ENCODE measurements at places on chromosomes 16 and 17. TPM values are rescaled to one million over a fixed set of nuclear protein-coding genes. Genes with fewer than 3 reads are reported as not detected.

ABCA6 gene
- not detected for total RNA-seq

ATP1B2 gene
- 0.25 TPM for total RNA-seq

PTX4 gene
- not detected for total RNA-seq

TMEM114 gene
- not detected for total RNA-seq

ZNF19 gene
- 1.1 TPM for total RNA-seq

CLEC3A gene
- not detected for total RNA-seq

GLOD4 gene
- total RNA-seq, result 49.4 TPM

KRT14 gene
- total RNA-seq, result not detected

DNA sequence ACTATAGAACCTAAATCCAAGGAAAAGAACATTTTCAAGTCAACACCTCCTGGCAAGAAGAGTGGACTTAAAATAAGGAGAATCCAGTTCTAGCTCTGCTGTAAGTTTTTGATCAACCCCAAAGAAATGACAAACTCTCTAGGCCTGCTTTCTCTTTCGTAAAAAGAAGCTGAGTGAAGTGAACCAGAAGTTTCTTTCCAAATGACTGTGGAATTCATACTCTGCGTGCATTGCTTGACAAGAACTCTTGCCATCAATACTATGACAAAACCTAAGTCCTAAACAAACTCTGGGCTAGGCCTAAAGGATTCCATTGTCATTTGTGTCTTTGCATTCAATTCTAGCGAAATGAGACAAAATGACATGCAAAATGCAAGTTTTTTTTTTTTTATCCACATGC lies 187.5 kb upstream of the SOX9 start:
- no peak for DNase-seq

DNA sequence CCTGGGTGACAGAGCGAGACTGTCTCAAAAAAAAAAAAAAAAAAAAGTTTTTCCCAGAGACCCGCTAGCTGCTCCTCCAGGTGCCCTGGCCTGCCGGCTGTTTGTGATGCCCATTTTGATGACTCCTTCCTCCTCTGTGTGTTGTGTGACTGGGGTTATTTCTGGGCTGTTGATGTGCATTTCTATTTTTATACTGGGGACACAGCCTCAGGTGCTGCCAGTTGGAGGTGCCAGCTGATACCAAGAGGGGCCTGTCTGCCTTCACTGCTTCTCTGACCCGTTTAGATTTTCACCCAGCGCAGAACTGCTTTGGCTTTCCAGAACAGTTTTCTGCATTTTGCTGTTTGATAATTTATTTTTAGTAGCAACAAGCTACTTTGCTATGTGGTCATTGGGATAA lies 6.7 kb downstream of the PLA2G15 start:
- no peak for DNase-seq

DNA sequence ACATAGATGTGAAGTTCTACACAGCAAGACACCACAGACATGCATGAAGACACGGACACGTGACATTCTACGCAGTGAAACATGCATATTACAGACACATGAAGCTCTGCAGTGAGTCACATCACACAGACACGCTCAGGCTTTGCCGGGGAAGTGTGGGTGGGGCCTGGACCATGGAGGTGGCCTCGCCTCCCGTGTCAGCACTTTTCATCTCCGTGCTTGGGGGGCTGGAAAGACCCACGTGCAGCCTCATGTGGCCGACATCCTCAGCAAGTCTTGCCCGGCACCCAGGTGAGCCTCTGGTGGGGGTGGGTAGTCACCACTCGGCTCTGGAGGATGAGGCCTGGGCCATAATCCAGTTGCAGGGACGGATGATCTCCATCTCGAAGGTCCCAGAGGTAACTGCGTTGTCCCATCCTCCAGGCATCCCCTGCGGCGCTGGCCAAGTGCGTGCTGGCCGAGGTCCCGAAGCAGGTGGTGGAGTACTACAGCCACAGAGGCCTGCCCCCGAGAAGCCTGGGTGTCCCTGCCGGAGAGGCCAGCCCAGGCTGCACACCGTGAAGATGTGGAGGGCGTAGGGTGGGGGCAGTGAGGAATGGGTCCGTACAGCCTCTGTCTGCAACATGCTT lies 17.3 kb upstream of the DPEP1 start:
- no peak for DNase-seq

DNA sequence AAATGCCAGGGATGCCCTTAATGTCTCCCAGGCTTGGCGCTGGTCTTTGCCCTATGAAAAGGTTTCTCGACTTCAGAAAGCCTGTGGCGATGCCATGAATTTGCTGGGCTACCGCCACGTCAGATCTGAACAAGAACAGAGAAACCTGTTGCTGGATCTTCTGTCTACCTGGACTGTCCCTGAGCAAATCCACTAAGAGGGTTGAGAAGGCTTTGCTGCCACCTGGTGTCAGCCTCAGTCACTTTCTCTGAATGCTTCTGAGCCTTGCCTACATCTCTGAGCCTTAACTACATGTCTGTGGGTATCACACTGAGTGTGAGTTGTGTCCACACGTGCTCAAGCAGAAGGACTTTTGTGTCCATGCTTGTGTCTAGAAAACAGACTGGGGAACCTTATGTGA lies 11.4 kb downstream of the CHST4 start:
- DNase-seq, result peak; percentile 33

DNA sequence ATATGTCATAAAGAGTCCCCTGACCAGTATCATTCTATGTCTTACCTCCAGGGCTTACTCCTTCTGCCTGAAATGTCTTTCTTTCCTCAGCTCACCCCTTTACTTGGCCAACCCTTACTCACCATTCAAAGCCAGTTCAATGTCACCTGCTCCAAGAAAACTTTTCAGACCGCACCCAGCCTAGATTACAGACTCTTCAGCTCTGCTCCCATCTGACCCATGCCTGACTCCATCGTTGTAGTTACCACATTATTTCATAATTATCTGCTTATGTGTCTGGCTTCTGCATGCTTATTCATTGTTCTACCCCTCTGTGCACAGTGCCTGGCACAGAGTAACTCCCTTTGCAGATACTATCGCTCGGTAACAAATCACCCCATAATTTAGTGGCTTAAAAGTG lies 62.5 kb upstream of the TOB1 start:
- no peak for DNase-seq

DNA sequence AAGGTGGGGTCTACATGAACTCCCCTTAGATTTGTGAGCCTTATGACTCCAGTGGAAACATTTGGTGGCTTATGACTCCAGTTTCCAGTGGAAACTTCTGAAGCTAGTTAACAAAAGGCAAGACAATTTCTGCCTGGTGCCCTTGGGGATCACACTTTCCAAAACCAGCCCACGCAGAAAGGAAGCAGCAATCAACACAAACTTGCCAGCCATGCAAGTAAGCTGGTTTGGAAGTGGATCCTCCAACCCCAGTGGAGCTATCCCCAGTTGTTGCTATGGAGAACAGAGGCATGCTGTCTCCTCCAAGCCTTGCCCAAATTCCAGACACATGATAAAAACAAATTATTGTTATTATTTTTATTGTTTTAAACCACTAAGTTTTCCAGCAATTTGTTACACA lies 130.9 kb downstream of the CDH11 start:
- no peak for DNase-seq

- DNase-seq, result no peak
These were observed 319.4 kb downstream of the ZFHX3 start for GRCh38 chr16:72728516-72728915.

DNA sequence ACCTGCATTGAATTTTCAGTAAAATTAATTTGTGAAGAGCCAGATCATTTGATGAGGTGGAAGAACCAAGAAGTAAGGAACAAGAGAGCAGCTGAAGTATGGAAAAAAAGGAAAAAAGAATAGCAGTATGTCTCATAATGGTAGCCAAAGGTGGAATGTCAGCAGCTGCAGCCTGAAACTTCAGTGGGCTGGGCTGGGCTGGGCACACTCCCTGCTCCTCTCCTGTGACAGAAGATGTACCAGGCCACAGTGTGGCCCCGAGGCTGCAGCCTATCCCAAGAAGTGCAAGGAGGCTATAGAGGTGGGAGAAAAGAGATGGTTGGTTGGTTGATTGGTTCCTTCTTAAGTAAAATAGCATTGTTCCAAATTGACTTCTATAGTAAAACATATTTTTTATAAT lies 84.5 kb downstream of the TNRC6C start:
- DNase-seq, result no peak

DNA sequence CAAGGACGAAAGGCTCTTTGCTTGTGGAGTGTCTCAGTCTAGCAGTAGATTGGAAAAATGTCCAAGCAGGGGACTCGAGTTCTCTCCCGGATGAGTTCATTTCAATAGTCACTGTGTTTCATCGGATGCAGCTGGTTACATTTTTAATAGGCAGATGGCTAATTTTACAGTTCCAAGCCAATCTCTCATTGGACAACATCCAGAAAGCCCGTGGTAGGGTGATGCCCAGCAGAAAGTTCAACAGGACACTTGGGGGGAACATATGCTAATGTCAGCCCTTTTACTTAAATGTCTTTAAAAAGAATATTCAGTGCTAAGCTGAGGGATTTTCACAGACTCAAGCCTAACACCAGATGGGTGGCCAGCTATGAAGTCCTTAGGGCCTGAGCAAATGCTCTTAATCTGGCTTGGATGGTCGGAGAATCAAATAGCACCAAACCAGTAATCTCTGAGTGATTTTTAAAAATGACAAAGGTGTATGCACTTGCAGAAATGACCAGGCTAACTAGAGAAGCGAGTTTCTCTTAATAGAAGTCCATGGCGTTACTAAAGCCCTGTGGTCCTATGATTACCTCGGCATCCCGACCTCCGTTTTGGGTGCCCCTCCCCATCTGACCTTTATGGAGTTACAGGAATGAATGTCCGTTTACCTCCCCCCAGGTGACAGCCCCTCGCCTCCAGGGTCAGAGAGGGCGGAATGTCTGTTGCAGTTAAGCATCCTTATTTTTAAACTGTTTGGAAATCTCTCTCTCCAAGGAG lies 289.2 kb upstream of the SALL1 start:
- DNase-seq, result no peak

DNA sequence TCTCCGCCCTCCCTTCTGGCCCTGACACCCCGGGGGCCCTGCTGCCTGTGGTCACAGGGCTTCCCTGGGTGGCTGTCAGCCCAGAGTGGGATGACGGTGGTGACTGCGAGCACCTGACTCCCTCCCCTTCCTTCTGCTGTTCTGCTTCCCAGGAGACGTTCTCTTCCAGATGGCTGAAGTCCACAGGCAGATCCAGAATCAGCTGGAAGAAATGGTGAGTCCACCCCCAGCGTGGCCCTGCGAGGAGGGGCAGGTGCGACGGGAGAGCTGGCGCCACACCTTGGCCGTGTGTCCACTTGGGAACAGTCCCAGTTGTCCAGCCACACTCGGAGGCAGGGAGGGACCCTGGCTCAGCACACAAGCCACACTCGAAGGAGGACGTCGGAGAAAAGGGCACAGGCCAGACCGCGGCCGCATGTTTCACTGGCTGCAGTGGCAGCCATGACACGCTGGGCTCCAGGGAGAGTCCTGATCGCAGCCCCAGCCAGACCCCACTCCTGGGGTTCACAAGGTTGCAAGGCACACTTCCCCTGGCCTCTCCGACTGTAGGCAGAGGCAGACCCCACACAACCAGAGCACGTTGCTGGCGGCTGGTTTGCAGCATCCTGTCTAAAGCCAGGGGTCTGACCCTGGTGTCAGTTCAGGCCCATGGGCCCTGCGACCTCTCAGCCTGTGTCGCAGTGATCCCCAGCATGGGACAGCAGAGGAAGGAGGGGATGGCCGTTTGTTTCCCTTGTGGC lies 49.9 kb downstream of the BAIAP2 start:
- DNase-seq, result no peak

GRCh38 chr16:81826523-81826922 lies 47.4 kb downstream of the PLCG2 start:
- DNase-seq, result no peak

GRCh38 chr16:31473264-31473984 lies 1.5 kb downstream of the TGFB1I1 start:
- DNase-seq, result no peak

DNA sequence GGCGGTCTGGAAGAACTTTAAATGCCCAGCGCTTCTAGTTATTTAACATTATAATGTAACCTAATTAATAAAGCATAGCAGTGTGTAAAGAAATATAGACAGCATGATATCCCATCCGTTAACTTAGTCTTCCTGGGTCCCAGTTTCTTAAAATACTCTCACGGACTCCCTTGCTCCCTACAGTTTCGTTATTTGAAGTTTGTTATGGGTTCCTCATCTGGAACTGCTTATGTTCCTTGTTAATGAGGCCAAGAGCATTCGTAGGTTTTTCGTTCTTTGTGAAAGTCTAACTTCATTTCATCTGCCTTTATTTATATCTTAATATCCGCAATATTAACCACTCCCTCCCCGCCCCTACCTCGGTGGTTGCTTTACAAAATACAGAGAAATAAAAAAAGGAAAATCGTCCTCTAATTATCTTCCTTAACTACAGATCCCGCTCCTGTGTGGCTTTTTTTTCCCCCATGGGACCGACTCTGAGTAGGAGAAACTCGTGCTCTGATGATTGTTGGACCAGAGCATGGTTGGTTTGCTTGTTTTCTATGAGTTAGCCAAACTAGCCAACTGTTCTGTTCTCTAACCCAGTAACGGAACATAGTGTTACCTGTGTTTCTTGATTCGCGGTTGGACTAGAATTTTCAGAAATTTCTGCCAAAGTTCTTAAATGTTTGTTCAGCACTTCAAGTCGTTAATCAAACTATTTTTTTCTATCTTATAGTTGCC lies 863 bp downstream of the ADPRM start:
- DNase-seq, result no peak

GRCh38 chr17:37676115-37676925 lies 33.1 kb upstream of the DDX52 start:
- no peak for DNase-seq

- no peak for DNase-seq
These were observed 53.2 kb downstream of the NDEL1 start for GRCh38 chr17:8488901-8489300.

Data from activated naive CD4-positive, alpha-beta T cell treated with anti-CD3 and anti-CD28 coated beads, Interleukin-2, amount 50 U/mL, for 72 hours (primary cell).